ENCODE measurements at places on chromosomes 4 and X.

DNA sequence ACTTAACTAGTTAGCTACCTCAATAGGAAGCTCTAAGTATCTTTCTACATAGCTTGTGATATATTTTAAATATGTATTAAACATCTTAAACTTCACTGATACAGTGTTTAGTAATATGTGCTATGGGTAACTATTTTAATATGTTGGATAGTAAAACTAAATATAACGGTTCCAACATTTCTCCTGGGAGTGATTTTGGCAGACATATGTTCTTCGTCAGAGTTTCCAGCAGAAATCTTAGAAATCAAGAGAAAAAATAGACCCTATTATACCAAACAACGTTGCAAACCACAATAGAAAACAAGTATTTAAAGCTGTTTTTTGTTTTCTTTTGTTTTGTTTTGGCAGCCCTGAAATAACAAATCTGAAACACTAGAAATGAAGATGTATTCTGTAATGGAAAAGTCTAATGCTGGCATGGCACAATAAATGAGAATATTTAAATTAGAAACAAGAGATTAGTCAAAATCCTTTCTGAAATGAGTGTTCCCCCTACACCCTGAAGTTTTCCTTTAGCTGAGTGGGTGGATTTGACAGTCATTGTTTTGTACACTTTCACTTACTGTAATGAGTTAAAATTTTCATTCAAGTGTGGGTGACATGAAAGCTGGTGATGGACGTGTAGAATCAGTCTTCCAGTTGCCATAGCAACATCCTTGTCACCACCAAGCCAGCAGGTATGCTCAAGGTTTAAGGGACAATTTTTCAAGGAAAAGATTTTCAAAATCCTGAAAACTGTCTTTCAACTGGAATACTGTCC is 233.5 kb downstream of the SCFD2 start:
- no peak for DNase-seq

DNA sequence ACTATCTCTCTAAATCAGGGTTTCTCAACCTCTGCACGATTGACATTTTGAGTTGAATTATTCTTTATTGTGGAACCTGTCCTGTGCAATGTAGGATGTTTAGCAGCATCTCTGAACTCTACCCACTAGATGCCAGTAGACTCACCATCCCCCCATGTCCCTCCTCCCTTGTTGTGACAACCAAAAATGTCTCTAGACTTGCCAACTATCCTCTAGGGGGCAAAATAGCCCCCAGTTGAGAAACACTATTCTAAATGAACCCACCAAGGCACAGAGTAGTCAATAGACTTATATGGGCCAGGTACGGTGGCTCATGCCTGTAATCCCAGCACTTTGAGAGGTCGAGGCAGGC is 49.1 kb upstream of the GAB1 start:
- DNase-seq, result no peak

DNA sequence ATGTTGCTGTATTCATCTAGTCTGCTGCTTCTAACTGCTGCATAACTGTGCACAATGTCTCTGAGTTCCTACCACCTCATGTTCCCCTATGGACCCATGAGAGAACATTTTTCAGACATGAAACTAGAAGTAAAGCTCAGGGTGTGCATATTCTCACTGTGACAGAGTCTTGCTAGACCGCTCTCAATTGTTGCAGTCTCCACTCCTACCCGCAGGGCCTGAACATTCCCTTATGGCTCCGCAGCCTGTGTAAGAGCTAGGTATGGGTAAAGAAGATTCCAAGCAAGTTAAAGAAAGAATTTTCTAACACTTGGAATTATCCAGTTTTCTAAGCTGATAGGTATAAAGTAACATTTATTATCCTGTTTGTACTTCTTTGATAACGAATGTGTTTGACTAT is 5.4 kb downstream of the OCIAD2 start:
- no peak for DNase-seq

GRCh38 chr4:11618666-11619282 is 190.1 kb upstream of the HS3ST1 start:
- no peak for DNase-seq

DNA sequence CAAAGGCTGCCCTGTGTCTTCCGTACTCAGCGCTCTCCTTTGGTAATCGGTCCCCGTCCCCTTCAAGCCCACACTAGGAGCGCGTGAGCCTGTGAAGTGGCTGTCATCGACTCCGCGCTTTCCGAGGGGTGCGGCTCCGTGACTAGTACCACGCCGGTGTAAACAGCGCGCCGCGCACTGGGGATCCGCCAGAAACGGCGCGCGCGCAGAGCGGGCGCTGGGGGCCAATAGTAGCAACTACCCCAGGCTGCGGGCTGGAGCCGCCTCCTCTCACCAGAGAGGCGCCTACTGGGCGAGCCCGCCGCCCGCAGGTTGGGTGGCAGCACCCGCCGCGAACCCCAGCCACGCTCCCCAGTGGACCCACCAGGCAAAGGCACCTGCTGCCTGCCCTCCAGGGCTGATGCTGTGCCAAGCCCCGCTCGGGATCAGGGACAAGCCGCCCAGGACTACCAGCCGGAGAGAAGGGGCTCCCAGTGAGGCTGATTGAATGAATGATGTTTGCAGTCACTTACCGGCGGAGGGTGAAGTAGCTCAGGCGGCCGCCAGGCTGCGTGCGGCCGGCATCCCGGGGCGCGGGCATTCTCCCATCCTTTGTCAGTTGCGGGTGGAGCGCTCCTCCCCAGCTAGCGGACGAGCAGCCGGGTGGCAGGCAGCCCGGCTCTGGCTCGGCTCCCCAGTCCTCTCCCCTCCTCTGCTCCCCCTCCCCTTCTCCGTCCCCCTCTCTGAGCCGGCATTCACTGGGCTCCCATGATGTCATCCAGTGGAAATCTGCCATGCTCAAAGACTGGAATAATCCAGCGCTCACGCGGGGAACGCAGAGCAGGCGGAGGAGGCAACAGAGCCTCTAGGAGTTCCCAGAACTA is 370.3 kb upstream of the SMIM31 start:
- DNase-seq, result no peak

DNA sequence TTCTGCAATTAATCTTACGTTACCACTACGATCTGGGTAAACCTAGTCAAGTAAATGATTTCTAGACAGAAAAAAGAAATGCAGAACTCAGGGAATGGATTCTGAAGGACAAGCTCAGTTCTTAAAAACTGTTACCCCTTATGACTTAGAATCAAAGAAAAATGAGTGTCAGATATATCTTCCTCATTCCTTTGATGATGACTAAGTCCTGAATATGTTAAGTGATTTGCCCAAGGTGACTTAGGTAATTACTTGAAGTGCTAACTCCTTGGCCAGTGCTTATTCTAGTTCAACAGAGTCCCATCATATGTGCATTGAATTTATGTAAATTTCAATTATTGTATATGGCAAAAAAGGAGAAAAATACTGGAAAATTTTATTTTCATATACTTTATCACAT is 92.5 kb downstream of the PPEF1 start:
- DNase-seq, result no peak

DNA sequence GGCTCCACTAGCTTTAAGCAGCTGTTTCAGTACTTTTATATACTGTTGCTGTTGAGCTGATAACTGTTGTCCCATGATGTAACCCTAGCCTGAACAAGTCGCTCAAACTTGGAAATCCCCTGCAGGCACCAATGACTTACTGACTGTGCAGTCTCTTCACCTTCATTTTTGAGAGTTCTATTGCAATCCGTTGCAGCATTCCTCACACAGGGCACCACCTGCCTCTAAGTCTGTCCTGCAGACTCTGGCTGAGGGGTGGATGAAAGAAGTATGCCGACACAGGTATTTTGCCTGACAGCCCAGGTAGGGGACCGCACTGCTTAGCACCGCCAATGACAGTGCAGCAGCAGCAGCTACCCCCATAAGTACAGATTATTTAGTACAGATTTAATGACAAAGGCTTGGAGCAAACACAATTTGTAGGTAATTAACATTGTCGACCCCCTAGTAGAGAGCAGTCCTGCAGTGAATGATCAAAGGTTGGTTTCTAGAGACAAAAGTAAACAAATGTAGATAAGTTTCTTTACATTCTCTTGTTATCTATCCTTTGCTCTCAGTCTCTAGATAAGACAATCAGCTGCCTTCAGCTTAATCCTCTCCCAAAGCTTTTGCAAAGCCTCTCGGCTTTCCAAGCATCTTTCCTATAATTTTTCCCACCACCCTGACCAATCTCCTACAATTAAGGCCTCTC is 205.0 kb downstream of the PABPC4L start:
- no peak for DNase-seq

DNA sequence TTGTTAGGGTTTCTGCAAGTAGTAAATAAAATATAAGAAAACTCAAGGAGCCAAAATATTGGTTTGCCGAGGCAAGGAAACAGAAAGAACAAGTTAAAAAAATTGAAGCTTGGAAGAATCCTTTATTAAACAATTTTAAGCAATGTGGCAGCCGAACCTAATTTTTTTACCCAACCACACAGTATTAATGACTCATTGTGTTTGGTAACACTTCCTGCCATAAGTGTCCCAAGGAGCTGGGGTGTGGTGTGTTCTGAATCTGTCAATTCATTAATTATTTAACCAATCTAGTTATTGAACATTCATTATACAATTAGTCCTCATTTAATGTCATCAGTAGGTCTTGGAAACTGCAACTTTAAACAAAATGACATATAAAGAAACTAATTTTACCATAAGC is 19.3 kb upstream of the CPE start:
- DNase-seq, result no peak

DNA sequence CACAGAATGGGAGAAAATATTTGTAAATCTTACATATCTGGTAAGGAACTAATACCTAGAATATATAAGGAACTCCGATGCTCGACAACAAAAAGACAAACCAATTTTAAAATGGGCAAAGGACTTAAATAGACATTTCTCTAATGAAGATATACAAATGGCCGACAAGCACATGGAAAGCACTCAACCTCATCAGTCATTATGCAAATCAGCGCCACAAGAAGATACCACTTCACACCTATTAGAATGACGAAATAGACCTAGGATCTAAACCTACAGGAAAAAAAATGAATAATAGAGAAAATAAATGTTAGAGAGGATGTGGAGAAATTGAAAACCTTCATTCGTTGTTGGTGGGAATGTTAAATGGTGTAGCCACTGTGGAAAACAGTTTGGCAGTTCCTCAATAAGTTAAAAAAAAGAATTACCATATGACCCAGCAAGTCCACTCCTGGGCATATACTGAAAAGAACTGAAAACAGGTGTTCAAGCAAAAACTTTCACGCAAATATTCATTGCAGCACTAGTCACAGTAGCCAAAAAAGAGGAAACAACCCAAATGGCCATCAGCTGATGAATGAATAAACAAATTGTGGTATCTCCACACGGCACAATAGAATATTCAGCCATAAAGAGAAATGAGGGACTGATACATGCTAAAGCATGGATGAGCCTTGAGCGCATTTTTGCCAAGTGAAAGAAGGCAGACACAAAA is 57.3 kb upstream of the WDR19 start:
- no peak for DNase-seq

- DNase-seq, result no peak
These were observed 13.9 kb upstream of the GABRB1 start for GRCh38 chr4:47017494-47017893.

DNA sequence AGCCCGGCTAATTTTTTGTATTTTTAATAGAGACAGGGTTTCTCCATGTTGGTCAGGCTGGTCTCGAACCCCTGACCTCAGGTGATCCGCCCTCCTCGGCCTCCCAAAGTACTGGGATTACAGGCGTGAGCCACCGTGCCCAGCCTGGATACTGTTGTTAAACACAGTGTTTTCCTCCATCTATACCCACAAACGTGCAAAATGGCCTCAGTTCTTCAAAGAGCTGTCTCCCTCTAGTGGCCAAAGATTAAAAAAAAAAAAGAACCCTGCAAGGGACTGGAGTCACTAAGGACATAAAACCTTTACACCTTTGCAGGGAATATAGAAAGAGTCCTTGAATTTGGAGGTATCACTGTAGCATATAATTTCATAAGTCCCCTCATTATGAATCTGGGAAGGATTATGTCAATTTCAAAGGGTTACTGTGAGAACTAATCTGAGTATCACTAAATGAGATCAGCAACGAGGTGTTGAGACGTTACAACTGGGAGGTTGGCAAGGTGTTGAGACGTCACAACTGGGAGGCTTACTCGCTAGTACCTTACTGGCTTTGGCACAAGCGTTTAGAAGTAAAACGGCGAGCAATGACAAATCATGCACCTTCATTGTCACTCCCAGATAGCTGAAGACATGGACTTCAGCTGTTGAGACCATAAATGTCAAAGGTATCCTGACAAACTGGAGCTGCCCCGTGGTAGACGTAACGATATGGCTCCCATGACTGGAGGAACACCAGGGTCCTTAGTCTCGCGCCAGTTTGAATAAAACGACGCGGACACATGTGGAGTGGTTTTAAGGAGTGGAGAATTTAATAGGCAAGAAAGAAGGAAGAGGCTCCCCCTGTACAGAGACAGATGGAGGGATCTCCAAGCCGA is 33.4 kb upstream of the ENPP6 start:
- DNase-seq, result peak; percentile 6

GRCh38 chrX:117517994-117518393 is 598.6 kb downstream of the KLHL13 start:
- no peak for DNase-seq

DNA sequence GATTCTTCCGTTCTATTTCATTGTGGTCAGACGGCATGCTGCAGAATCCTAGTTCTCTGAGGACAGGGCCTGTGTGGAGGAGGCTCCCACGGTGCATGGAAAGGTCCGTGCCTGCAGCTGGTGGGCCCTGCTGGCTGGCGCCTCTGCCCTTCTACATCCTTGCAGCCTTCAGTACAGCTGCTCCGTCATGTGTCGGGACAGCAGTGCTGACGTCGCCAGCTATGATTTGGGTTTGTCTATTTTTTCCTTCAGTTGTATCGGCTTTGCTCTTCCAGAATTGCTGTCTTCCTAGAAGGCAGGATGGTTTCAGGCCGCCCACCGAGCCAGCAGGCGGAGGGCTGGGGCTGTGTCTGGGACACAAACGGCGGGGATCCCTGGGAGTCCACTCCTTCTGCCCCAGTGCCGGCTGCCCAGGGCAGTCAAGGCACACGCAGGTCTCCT is 32.1 kb upstream of the CPLX1 start:
- DNase-seq, result no peak

DNA sequence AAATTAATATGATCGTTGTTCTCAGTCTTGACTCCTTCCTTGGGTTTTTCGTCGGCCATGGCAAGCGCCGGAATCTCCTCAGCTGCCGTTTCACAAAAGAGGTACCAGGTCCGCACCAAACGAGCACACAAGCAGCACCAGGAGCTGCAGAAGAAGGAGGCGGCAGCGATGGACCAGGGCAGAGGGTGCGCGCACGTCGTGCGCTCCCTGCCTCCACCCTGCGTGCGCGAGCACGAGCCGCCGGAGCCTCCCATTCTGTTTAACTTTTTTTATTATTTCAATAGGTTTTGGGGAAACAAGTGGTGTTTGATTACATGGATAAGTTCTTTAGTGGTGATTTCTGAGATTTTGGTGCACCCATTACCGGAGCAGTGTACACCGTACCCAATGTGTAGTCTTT is 158.2 kb downstream of the PLS3 start:
- no peak for DNase-seq

- no peak for DNase-seq
These were observed 151.6 kb downstream of the GRIA2 start for GRCh38 chr4:157372154-157372553.

DNA sequence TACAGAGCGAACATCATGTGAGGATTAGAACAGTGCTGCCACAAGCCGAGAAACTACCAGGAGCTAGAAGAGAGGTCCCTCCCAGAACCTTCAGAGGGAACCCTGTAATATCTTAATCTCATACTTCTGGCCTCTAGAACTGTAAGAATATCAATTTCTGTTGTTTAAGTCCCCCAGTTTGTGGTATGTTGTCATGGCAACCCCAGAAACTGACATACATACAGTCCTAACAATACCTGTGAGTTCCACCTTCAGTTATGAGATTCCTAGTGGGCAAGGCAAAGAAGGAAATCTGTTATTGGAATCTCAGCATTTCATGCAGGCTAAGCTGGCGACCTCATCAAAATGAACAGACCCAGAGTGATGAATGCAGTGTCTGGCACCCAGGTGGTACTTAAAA is 42.5 kb downstream of the ZBTB49 start:
- no peak for DNase-seq
